ENCODE measurements at places on chromosomes 12 and 14.
A peak's percentile ranks its signal among the peaks of the same experiment; 100 is the strongest.

- no peak for DNase-seq
These were observed 265.6 kb upstream of the SFSWAP start for GRCh38 chr12:131445184-131445774.

- DNase-seq: no peak
These were observed 51.9 kb downstream of the CPSF2 start for GRCh38 chr14:92173668-92174067.

DNA sequence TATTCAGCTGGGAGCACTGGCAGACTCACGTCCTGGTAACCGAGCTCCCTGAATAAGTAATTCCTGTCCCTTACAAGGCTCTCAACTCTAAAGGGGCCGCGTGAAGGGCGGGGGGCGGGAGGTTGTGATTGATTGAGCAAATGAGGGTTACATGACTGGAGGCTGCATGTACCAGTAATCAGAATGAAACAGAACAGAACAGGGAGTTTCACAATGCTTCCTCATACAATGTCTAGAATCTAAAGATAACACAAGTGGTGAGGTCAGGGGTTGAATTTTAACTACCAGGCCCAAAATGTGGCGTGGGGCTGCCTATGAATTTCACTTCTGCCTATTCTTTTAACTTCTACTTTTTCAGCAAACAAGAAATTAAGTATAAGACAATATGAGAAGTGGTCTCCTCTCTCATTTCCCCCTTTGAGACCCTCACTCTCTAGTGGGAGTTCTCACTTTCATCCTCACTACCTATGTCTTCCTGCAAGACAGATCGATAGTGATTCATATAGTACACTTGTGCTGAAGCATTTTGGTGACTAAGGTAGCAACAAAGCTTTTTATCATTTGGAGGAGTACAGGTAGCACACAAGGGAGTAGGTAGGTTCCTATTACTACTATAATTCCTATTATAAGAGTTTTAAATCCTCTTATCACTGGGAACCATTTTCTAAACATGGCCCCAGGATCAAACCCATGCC lies 239.8 kb downstream of the KTN1 start:
- DNase-seq: no peak

DNA sequence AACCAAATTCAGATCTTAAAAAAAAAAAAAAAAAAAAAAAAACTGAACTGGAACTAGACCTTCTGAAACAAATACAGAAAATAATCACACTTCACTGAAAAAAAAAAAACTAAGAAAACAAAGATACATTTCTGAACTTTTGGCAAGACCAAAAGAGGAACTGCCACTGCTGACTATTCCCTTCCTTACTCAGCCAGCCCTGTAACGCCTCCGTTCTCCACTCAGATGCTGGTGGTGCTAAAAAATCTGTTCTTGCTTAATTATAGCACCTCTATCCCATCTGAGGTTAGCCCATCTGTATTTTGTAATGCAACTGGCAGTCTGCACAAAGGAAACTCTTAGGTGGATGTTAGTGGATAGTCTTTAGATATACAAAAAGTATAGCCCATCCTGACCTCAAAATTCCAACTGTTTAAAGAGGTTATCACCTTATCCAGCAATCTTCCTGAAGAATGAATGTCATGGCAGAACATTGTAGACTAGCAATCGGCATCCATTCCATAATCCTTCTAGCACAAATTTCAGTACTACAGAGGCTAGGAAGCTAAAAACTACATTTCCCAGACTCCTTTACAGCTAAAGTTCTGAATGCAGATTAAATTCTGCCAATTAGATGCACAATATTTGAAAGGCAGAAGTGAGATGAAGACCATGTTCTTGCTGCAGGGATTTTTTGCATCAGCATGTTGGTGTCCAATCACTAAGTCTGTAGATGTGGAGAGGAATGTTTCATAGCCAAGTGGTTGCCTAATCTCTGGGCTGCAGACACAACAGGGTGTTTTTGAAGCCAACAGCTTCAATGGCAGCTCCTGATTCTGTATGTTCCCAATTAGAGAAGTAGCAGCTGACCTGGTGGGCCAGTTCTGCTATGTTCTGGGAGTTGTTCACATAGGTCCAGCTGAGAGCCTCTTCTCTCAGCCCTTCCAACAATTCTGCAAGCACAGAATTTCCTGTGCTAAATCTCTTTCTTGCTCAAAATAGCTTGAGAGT lies 5.7 kb downstream of the MAP3K9 start:
- no peak for DNase-seq

- DNase-seq: no peak
These were observed 198.8 kb downstream of the DAD1 start for GRCh38 chr14:22390195-22390594.

- DNase-seq: no peak
These were observed 27.9 kb downstream of the RHOF start for GRCh38 chr12:121765573-121765972.

GRCh38 chr14:101665478-101666078 lies 95.9 kb upstream of the PPP2R5C start:
- DNase-seq: peak; percentile 75

GRCh38 chr14:87278415-87278814 lies 714.6 kb downstream of the GALC start:
- DNase-seq: no peak

- DNase-seq: no peak
These were observed 24.9 kb downstream of the SPTSSA start for GRCh38 chr14:34436960-34437728.

DNA sequence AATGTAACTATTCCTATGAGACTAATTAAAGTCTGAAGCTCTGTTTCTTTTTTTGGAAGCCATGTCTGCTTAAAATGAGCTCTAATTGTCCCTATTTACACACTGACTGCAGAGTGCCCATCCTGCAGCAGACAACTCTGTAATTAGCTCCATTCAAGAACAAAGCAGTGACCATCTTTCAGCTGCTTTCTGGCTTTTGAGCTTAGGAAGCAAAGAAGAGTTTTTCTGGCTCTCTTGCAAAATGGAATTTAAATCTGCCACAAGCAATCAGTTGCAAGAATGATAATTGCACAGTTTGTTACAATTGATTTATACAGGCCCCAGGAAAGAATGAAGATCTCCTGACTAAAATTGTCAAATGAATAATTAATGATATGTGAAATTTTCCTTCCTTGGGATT lies 83.4 kb downstream of the GAS2L3 start:
- no peak for DNase-seq

- no peak for DNase-seq
These were observed 13.0 kb downstream of the PELI2 start for GRCh38 chr14:56131004-56131864.

DNA sequence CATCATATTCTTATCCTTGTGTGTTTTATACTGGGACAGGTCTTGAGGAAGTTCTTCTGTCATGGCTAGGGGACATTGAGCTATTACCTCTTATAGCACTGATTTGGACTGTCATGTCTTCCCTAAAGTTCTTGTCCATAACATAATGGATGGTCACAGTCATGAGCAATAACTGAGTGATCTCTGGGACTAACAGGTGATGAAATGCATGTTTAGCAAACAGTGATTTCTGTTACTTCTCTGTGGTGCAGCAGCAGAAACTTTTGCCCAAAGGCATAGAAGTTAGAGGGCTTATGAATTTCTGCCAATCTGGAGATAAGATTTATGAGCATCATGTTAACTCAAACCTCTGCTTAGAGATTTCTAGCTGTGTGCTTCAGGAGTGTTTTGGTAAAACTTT lies 5.9 kb downstream of the ADIPOR2 start:
- no peak for DNase-seq

GRCh38 chr12:111756681-111757080 lies 10.1 kb upstream of the ALDH2 start:
- DNase-seq: no peak

DNA sequence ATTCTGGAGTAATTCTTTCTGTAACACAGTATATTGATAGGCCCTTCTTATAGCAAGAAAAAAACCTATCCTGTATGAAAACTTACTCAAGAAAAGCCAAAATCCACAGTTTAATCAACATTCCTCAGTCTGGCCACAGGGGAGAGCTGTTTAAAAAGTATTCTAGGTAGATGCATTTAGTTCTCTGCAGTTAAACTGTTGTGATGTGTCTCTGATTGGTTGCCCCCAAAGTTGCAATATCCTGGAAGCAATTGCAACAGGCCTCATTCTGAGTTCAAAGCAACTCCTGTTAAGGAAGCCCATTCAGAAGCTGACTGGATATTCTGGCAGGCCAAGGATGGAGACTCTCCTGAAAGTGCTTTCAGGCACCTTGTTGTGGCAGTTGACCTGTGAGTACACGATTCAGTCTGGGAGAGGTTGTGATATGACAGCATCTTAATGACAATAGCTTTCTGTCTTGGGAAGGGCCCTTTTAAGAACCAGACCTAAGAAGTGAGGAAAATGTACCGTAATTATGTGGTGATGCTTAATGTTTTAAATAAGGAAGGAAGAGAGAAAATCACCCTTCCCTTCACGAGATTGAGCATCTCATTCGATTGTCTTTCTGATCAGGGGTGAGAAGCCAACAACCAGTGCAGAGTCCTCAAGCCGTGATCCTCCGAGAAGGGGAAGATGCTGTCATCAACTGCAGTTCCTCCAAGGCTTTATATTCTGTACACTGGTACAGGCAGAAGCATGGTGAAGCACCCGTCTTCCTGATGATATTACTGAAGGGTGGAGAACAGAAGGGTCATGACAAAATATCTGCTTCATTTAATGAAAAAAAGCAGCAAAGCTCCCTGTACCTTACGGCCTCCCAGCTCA lies 420.7 kb downstream of the DAD1 start:
- DNase-seq: no peak

DNA sequence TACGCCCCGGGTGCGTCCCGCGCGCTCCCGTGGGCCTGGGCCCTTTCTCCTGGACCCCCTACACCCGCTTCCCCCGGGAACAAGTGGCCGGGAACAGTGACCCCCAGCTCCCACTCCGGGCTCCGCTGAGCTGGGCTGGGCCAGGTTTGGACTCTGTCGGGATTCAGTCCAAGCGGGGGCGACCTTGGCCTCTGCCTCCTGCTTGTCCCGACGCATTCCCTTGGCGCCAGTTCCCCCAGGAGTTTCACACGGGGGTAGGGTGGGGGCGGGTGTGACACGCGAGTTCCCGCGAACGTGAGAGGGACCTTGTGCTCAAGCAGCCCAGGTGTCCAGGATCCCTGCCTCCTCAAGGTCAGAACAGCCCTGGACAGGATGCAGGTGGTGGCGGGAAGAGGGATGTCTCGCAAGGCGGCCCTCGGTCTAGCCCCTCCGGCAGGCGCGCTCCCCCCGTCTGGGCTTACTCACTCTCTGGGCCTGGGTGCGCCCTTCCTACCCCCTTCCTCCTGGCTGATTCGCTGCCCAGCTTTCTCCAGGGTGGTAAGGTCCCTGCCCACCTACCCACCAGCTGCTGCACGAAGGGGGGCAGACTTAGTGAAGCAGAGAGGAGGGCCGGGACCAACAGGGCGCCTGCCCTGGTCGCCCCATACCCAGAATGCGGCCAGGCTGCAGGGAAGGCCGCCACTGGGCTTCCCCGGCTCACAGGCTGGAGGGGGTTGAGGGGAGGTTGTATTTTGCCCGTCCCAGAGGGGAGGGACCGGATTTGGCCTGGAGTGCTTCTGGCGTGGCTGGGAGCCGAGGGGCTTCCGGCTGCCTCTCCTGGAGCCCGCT lies 862 bp downstream of the CRIP2 start:
- peak; percentile 55 for DNase-seq

DNA sequence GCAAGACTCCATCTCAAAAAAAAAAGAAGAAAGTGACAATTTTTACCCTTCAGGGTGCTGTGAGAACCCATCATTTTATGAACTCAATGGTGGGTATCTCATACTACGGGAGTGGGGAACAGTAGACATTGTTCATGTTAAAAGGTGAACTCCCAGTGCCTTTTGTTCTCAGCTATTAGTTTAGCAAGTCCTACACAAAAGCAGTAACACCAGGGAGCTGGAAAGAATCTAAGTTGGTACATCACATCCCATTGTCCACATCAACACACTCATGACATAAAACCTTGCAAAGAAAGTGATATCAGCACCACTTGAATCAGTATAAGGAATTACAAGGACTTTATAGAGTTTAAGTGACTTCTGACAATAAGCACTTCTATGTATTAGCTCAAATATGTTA lies 47.4 kb upstream of the ABCC9 start:
- DNase-seq: no peak

- DNase-seq: no peak
These were observed 1.2 kb upstream of the TGFB3 start for GRCh38 chr14:75983019-75983358.

- DNase-seq: no peak
These were observed 39.8 kb downstream of the BAZ2A start for GRCh38 chr12:56590237-56590830.

- DNase-seq: no peak
These were observed 14.9 kb upstream of the FIGNL2 start for GRCh38 chr12:51863363-51863932.

DNA sequence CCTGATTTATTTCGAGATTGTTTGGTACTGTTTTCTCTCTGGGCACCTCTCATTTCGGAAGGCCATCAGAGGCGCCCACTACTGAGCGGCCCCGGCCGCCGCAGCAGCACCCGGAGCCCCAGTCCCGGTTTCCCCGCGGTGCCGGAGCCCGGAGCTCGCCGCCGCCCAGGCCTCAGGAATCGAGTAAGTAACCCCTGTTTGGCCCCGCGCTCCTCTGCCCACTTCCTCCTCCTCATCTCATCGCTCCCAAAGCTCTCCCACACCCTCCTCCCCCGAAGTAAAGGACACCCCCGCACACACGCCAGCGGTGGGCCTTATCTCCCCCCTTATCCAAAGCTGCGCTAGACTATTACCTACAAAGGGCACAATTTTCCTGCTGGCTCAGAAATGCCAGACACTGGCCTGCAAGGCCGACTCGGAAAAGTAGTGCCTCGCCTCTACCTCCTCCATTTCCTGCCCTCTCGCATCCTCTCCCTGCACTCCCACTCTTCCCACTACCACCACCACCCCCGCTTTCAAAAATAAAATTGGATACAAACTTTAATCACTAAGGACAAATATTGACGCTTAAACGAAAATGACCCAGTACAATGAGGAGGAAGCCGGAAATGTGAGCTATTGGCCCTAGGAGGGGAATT lies 637 bp upstream of the FOXG1 start:
- peak; percentile 44 for DNase-seq

DNA sequence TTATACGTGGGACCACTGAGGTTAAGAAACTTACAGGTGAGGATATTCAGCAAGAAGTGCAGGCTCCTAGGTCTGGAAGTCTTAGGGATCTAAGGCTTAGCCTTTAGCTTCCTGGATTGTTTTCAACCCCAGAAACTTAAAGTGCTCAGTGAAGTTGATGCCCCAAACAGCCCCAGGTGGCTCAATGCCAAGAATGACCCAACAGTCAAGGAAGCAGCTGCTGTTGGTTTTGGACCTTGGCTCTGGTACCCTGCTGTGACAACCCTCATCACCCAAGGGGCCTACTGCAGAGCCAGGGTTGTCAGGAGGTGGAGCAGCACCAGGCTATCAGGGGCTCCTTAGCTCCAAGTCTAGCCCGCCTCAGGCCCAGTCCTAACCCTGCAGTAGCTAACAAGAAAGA lies 36.8 kb downstream of the VDR start:
- DNase-seq: no peak
